ENCODE measurements at places on chromosomes 3 and 15. TPM values are rescaled to one million over a fixed set of nuclear protein-coding genes. Genes with fewer than 3 reads are reported as not detected.

DNA sequence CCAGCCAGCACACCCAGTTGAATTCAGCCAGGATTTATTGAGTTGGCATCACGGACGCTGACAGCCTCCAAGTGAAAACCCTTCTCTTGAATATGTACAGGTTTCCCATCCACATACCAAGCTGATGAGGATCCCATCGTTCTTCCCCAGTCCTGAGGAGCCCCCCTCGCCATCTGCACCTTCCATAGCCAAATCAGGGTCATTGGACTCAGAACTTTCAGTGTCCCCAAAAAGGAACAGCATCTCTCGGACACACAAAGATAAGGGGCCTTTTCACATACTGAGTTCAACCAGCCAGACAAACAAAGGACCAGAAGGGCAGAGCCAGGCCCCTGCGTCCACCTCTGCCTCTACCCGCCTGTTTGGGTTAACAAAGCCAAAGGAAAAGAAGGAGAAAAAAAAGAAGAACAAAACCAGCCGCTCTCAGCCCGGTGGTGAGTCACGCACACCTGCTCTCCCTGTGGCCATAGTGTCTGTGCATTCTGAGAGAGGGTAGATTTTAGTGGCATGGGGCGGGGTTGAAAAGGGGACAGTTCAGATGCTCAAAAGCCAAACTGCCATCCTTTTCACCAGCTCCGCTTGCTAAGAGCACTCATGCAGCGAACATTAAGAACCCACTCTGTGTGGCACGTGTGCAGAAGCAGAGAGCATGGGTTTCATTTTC is 51.2 kb downstream of the KLHL25 start:
- DNase-seq: no peak

GRCh38 chr3:183913580-183913920 is 28.9 kb upstream of the PARL start:
- DNase-seq: no peak

DNA sequence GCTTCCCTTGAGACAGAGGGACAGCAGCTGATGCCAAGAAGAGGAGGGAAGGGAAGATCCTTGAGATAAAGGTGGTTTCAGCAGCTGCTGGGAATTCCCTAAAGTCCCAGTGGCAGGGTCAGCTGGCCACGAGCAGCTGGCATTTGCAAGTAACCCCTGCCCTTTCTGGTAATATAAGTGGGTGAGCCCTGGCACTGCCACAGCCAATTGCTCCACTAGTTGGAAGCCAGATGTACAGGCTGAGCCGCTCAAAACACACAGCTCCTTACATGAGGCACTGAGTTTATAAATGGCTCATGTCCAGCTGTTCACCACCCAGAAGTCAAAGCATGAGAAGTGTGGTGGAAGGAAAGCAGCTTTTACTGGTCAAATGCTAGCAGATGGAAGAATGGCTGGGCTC is 35.4 kb downstream of the PRR20G start:
- DNase-seq: no peak

The AP3B2 gene
- 0.20 TPM for total RNA-seq

GRCh38 chr3:194404365-194405140 is 5.5 kb upstream of the GP5 start:
- DNase-seq: no peak

DNA sequence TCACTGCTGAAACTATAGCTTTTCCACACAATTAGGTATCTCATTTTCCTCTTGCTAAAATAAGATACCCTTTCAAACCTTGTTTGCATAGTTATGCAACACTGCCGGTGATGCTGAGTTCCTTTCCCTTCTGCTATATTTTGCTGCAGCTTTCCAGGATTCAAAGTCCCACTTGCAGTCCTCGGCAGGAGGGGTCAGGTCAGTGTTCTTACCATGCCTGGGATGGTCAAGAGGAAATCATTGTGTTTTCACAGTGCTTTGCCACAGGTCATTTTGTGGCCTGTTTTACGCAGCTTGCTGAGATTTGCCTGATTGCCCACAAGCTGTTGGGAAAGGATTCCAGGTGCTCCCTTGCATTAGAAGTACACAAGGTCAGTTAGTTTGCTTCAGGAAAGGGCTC is 156.9 kb downstream of the B3GALNT1 start:
- no peak for DNase-seq

DNA sequence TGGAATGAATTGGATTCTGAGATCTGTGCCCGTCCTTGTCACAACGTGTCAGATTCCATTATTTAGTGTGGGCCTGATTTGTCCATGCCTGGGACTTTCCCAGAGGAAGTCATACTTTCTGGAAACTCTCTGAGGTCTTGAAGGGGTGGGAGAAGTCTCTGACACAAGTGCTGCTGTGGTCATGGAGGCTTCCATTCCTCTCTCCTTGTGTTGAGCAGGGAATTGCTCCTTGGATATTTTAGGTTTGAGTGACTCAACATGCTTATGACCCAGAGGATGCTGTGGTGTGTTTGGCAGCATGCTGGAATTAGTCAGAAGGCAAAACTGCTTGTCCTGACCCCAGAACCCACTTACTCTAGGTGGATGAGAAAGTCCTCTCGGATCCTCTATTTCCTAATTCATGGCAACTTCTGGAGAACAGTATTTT is 132.1 kb downstream of the LPP start:
- DNase-seq: no peak

The CLDND1 gene
- 94.3 TPM for total RNA-seq

The MINAR1 gene
- total RNA-seq: 0.09 TPM

DNA sequence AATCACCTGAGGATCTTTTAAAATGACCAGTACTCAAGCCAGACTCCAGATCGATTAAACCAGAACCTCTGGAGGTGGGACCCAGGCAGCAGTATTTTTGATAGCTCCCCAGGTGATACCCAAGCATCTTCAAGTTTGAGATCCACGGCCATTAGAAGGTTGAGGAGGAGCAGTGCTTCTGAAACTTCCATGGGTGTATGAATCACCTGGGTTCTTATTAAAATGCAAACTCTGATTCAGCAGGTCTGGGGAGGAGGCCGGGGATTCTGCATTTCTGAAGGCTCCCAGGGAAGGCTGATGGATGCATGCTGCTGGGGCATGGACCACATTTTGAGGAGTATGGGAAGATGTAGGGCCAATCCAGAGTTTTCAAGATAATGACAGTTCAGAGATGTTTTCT is 55.4 kb downstream of the ATG7 start:
- no peak for DNase-seq

DNA sequence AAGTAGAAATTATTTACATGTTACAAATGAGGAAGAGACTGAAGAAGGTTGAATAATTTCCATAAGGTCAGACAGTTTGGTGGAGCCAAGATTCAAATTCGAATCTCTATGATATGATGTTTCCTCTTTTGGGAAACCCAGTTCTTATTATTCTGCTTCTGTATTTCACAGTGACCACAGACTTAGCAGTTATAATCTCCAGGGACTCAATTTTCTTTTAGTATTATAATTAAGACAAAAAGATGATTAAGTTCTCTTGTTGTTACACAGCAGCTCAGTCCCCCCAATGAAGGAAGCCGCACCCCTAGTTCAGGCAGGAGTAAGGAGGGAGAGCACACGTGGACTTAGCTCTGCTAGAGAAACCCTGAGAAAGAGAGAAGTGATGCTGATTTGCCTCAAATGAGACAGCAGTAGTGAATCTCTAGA is 130.6 kb downstream of the CCNL1 start:
- DNase-seq: no peak

The KLHL40 gene
- total RNA-seq: 0.22 TPM

The FAM174B gene
- 6.7 TPM for total RNA-seq
